ENCODE measurements at places on chromosomes 11 and 22. TPM values are rescaled to one million over a fixed set of nuclear protein-coding genes. Genes with fewer than 3 reads are reported as not detected.

Gene ARHGEF12
- 138 TPM for total RNA-seq

Gene ASRGL1
- total RNA-seq = 9.2 TPM

Gene OR51B5
- total RNA-seq = not detected

Gene CYB5R2
- 1.7 TPM for total RNA-seq

Gene CDC42BPG
- 1.2 TPM for total RNA-seq

Gene LRRC55
- 0.13 TPM for total RNA-seq

GRCh38 chr11:128525411-128526243 lies 61.7 kb downstream of the ETS1 start:
- DNase-seq = no peak

GRCh38 chr11:14095882-14096281 lies 133.4 kb downstream of the SPON1 start:
- DNase-seq = no peak

GRCh38 chr11:120203626-120204025 lies 7.2 kb upstream of the OAF start:
- DNase-seq = no peak

DNA sequence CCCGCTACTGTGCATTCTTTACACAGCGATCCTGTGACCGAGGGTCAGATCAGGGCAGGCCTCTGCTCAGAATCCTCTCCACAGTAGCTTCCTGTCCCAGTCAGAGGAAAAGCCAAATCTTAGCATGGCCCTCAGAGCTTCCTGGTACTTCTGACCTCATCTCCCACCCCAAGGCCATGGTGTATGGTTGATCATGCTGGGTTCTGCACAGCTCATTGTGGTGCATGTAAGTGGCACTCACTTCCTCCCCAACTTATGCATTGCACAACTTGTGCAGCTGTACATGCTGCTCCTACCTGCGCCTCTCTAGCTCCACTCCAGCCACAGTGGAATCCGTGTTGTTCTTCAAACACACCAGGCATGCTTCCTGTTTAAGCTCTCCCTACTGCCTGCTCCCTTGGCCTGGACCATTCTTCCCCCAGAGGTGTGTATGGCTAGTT lies 20.3 kb downstream of the BMAL1 start:
- DNase-seq = no peak

GRCh38 chr22:50061824-50062355 lies 3.8 kb upstream of the TTLL8 start:
- no peak for DNase-seq

- DNase-seq = no peak
Observed at GRCh38 chr22:26436903-26437515, 7.9 kb downstream of the ASPHD2 start.

GRCh38 chr11:17102462-17102861 lies 25.0 kb upstream of the RPS13 start:
- no peak for DNase-seq

DNA sequence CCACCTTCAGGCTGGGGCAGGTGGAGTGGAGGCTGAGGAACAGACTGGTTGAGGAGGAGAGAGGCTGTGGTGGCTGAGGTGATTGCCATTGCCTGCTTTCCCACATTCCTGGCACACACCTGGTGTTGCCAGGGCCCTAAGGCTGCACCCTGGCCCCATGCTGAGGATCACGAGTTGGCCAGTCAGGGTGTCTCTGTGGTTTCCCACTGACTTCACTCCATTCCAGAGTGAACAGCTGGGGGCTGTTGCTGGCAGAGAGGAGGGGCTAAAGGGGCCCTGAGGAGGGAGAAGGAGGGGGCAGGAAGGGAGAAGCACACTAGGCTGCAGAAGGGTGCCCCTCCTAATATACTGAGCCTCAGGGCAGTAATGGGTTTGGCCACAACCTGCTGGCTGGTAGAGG lies 1.8 kb downstream of the TMEM86A start:
- peak; percentile 68 for DNase-seq

GRCh38 chr11:121180183-121180582 lies 79.1 kb downstream of the TECTA start:
- DNase-seq = no peak

DNA sequence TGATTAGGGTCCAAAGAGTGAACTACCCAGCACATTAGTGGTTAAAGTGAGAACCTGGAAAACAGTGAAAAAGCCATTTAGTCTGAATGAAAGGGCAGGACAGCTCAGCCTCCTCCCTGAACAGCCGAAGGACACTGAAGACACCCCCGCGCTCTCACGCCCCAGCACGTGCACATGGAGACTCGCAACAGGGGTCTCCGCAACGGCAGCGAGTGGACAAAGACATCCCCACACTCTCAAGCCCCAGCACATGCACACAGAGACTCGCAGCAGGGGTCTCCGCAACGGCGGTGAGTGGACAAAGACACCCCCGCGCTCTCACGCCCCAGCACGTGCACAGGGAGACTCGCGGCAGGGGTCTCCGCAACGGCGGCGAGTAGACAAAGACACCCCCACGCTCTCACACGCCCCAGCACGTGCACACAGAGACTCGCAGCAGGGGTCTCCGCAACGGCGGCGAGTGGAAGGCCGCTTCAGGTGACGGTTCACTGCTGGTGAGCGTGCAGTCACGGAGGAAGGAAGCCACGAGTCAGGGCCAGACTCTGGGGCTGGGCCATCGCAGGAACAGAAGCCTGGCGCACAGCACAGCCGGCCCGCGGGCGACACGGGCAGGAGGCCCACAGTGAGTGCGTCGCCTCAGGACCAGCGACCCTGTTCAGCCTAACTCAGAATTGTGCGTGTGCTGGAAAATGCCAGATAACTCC lies 43.6 kb downstream of the BRD1 start:
- DNase-seq = no peak

- DNase-seq = no peak
Observed at GRCh38 chr11:35791088-35791958, 128.7 kb downstream of the TRIM44 start.

GRCh38 chr11:93729129-93729616 lies 12.1 kb downstream of the TAF1D start:
- no peak for DNase-seq

GRCh38 chr11:120561286-120561685 lies 49.7 kb downstream of the GRIK4 start:
- no peak for DNase-seq

DNA sequence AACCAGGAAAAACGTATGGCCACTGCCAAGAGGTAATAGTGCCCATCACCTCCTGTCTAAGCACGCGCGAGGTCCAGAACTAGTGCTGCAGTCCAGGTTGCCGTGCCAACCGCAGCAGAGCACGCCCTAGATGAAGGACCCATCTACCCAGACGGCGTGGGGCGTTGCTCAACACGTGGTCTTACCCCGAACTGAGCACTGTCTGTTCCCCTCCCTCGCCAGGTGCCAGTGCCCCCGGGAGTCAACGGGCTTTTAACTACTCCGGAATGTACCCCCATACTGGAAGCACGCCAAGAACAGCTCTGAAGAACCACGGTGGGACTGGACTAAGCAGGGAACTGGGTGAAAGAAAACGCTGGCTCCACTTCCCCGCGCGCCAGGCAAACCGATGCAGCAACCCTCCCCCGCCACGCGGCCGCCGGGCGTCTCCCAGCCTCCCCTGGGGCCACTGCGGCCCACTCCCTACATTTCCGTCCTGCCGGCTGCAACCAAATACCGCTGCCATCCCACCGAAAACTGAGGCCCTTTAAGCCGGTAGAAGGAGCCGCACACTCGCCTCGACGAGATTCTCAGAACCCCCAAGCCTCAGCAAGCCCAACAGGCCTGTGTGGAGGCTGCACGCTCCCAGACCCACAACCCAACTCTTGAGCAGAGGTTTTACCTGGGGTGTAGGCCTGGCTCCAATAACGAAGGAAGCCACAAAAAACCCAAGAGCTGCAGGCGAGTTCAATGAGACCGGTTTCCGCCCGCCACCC lies at the start of gene HSPA8:
Gene HSPA8, minus strand, starts transcription at position 734 of the 755 bp plus-strand sequence. CDS start 812 bp downstream, outside the sequence.
- peak; percentile 85 for DNase-seq

DNA sequence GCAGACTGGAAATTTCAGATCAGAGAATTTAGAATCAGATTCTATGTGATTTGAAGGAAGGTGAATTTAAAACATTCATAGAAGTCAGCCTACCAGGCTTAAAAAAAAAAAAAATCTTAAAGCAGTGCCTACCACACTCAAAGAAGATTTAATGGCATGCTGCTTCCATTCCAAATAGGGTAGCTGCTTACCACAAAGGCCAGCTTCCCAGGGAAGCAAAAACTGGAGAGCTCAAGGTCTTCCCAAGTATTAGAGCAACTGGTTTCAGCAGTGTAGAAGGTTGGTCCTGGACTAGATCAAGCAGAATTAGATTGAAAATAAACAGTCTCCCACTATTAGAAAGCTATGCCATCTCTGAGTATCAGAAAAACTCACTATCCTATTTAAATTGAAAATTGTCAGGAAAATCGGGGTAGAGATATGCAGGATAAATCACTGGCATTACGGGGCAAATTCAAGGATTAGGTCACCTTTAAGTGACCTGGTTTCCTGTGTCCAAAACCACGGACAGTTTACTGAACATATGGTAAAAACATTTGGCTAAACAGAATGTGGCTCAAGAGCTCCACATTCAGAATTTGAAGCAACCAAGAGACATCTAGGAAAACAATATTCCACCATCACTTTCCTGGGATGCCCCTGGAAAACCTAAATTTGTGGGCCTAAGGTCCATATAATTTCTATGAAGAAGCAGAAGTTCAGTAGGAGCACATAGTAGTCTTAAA lies 1.3 kb downstream of the C11orf42 start:
- DNase-seq = no peak

GRCh38 chr11:35216962-35217678 lies 78.1 kb downstream of the CD44 start:
- no peak for DNase-seq

- DNase-seq = no peak
Observed at GRCh38 chr11:130829920-130830511, 86.3 kb downstream of the SNX19 start.

- DNase-seq = no peak
Observed at GRCh38 chr11:113670149-113670830, 35.8 kb downstream of the TMPRSS5 start.

DNA sequence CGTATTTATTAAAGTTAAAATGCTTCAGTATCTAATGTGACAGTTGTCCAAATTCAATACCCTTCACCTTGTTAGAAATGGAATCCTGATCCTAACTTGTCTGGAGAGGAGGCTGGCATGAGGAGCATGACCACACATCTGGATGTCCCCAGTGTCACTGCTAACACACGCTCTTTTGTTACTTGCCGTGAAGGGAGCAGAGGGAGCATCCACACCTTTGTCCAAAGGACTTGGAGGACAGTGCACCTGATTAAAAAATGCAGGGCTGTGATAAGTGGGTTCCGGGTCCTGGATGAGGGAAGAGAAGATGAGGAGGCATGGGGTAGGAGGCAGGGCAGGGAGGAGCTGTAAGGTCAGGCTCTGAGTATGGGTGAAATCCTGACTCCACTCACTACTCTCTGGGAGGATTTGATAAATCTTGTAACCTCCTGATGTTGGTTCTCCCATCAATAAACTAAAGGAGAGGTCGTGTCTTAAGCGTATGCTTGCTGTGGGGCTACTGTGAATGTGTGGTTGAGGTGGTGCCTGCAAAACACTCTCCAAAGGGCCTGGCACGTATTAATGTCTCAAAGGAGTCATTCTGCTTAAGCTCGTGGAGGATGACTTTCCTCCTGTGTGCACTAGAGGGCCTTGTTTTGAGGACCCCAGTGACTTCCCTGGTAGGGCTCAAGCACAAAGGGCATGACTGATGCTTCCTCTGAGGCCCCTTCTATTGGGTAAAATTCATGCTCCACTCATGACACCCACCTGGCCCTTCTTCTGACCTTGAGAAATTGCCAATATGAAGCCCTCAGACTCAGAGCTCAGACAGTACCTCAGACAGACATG lies 16.8 kb upstream of the IGLL5 start:
- no peak for DNase-seq

GRCh38 chr11:114293201-114293711 lies 2.9 kb upstream of the NNMT start:
- no peak for DNase-seq
